Stimulated activated CD8-positive, alpha-beta memory T cell treated with anti-CD3 and anti-CD28 coated beads, Interleukin-7, amount 100 ng/mL, for 1 hour (primary cell): ENCODE measurements at places on chromosomes 3 and 15.

- DNase-seq: no peak
Observed at GRCh38 chr3:193590088-193590856, 2.7 kb upstream of the OPA1 start.

DNA sequence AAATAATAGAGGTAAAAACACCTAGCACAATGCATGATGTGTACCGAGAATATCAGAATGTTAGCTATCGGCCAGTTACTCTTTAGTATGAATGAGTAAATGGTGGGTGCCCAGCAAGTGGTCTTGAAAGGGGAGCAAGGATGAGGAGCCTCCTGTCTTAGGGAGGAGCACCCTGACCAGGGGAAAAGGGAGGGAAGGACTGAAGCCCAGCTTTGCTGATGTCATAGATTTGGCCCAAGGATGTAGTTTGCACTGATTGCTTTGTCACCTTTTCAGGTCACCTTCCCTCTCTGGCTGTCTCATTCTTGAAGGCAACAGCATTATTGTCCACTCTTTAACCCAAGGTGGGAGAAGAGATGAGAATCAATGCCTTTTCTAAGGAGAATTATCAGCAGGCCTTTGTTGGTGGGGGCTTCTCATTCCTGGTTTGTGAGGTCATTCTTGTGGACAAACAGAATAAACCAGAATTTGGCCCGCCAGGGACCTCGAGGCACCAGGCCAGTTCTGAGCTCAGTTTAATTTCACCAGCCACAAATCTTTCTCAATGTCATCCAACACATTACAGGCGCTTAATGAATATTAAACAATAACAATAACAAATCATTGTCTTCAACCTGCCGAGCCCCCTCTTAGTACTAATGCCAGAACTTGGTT, 231.3 kb downstream of the VPS13C start:
- DNase-seq: no peak

DNA sequence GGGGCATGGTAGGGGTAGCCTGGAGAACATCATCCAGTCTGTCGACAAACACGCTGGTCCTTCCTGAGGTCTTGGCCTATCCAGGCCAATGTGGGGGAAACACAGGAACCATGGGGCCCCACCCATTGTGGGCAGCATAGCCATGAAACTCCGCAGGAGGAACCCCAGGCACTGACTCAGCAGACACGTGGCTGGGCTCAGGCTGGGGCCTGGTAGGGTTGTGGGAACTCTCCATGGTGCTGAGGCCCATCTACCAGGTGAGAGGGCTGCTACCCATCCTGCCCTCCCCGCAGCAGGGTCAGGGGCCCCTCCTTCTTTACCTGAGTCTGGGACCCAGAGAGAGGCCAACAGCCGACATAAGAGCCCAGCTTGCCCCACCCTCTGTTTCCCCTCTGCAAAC, 22.6 kb upstream of the CACNA2D2 start:
- no peak for DNase-seq

- no peak for DNase-seq
Observed at GRCh38 chr3:38084334-38085310, 45.6 kb downstream of the DLEC1 start.

DNA sequence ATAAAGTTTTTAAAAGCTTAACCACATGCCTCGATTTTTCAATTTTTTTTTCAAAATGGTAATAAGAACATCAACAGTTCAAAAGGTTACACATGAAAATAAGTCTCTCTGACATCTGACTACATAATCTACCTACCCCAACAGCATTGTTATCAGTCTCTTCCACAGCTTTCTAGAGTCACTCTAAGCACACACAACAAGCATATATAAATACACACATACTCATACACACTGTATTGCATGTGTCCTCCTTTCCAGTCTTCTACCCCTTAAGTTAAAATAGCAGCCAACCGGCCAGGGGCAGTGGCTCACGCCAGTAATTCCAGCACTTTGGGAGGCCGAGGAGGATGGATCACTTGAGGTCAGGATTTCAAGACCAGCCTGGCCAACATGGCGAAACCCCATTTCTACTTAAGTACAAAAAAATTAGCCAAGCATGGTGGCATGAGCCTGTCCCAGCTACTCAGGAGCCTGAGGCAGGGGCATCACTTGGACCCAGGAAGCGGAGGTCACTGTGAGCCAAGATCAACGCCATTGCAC, 12.2 kb downstream of the TBL1XR1 start:
- no peak for DNase-seq

- no peak for DNase-seq
Observed at GRCh38 chr3:48194446-48195071, 6.3 kb upstream of the CDC25A start.

GRCh38 chr3:57221883-57222282, 5.6 kb upstream of the APPL1 start:
- no peak for DNase-seq

- DNase-seq: no peak
Observed at GRCh38 chr3:128320551-128321340, 145.9 kb downstream of the DNAJB8 start.

DNA sequence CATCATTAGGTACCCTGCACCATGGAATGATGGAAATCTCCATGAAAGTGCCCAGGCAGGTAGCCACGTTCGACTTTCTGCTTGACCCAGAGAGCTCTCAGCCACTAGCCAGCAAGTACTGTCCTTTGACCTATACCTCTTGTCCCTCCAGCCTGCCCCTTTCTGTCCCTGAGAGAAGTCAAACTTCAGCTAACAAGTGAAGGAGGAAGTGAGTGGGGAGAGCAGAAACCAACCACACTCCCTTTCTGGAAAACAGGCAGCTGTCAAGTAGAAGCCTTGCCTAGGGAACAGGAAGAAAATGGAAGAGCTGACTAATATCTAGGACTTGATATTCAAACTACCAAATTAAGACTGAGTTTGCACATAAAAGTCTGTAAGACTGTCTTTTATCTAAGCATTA, 30.3 kb upstream of the FSTL1 start:
- no peak for DNase-seq

DNA sequence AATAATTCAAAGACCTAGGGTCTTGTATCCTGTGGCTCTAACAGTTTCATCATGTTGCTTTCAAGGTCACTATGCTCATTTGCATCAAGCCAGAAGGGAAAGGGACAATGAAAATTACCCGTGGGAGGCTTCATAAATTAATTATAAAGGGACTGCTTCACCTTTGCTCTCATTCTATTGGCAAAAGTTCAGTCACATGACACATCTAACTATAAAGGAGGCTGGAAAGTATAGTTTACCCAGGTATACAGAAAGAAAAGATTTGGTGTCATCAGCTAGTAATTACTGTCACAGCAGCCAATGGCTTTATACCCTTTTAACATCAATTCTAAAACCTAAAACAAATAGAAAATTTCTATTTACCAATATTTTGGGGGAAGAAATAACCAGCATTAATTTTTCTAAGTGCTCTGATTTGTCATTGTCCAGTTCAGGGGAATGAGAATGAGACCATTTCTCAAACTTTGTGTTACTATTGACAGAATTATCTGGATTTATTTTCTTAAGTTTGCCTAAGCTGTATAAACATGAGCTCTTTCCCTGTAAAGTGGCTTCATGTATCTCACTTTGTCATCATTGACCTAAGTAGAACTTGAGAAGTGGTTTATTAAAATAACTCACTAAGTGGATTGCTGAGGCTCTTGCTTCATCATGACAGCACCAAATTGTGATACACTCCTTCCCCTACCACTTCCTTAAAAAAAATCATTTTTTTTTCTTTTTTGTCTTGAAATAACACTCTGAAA, 257.7 kb upstream of the PEX5L start:
- DNase-seq: no peak

DNA sequence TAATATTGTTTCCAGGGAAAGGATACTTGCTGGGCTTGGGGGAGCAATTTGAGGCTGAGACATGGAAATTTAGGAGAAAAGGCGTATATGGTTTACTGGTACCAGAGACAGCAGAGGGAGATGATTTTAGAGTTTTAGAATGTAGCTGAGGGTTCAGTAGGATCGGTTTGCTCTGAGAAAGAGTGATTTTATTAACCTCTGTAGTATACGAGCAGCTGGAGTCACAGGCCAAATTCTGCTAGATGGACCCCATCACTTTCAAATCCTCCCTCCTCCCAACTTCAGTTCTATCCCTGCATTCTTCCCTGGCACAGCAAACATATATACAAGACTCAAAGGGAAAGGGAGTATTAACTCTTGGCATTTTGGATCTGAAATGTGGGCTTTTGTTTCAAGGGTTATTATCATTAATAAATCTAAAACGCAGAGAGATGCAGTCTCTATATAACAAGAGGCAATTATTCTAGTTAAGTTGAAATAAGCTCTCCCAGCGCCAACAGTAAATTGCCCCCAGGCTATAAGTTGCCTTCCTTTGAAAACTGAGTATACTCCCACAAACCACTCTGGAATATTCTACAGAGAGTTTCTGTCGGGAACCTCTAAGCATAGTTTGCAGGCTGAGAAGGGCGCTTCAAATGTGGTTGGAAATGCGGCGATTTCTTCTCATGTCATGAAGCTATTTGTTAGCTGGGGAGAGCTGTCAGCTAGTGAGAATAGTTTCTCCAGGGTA, 5.4 kb downstream of the CRABP1 start:
- no peak for DNase-seq

DNA sequence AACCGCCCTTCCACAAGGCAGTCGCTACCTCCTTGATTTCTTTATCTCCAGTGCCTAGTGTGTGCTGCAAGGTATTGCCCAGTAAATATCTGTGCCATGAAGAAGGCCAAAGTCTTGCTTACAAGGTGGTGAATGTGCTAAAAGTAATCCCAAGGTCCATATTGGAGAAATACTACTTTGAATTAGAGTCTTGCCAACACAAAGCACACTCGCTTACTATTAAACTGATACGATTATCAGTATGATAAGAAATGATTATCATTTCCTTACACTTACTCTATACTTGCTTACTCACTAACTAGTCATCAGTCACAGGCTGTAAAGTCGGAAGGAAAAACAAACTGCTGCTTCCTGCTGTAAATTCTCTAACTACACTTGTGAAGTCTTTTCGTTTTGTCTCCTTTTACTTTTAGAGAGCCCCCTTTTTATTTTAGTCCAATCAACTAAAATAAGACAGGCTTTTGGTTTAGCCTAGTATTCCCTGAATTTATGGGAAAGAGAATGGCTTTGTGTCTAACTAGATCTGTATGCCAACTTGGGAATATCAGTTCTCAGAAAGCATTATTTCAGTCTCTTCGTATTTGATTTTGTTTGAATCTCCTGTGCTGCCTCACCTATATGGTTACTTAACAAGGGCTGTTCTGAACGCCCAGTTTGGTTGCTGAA, 107.1 kb upstream of the TSC22D2 start:
- DNase-seq: no peak

DNA sequence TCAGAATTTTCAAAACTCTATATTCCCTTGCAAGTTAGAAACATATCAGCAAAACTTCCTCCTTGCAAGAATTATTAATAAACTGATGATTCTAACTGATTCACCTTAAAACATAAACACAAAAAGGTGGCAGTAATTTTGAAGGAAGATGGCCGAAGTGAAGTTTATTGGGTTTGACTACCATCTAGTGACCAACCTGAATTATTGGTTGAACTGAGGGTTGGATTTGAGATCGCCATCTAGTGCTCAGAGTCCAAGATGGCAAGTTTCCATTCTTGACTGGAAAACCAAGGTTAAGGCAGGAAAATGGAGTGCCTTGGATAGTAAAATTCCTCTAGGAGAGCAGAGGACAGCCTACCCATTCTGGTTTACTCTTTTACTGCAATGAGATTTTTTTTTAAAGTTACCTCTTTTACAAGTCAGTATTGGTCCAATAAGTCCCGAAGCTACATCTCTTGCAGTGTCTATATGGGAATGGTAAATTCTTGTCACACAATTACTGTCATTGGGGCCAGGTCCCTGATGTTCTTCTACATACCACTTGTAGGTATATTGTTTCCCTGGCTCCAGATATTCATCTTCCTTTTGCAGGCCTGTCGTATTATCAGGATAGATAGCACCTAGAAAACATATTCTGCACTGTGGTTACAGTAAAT, 51.6 kb upstream of the CP start:
- DNase-seq: no peak

GRCh38 chr3:178586076-178586475, 49.8 kb downstream of the KCNMB2 start:
- no peak for DNase-seq

GRCh38 chr3:45249391-45249790, 23.3 kb upstream of the TMEM158 start:
- no peak for DNase-seq

DNA sequence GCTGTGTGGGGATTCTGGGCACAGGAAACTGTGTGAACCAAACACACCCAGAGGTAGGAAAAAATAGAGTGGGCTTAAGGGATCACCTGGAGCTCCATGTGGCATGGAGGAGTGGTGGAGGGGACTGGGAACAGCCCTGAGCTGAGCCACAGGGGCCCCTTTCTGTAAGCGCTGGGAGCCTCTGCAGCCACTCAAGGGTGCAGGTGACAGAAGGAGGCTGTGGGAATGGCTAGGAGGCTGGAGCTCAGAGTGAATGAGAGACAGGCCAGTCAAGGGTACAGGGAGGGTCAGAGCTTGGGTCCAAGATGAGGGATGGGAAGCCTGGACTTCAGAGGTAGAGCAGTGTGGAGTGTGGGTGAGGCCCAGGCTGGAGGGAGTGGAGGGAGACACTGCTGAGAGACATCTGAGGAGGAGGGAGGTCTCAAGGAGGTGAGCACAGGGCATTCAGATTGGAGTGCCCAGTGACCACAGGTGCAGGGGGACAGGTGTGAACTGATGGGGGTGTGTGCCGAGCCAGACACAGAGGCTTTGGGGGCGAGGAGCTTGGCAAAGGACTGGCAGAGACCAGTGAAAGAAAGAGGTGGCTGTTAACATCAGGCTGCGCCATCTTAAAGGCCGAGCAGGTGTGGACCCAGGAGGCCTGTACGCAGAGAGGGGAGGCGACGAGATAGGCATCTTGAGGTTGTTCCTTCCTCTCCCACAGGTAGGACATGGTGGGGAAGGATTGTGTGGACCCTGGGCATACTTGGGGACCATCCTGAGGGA, 56.8 kb downstream of the FGD5 start:
- DNase-seq: no peak

DNA sequence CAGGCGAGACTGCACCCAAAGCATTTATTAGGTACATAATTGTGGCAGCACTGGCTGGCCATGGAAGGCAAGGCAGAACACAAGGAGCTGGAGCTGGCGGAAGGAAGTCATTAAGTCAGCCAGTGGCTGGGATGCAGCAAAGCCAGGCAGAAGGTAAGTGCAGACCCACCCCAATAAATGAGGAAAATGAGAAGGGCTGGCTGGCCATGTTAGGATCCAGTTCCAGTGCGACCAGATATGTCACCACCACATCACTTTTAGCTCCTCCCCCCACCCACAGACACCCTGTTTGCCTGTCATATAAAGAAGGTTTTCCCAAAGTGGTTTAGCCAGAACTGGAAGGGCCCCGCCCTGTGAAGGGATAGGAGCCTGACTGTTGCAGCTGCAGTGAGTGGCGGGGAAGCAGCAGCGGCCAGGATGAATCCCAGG, at the start of gene FURIN:
TSS of gene FURIN (plus strand) at position 328 of the 429 bp plus-strand sequence. CDS start 7,153 bp downstream, outside the sequence.
- DNase-seq: no peak

DNA sequence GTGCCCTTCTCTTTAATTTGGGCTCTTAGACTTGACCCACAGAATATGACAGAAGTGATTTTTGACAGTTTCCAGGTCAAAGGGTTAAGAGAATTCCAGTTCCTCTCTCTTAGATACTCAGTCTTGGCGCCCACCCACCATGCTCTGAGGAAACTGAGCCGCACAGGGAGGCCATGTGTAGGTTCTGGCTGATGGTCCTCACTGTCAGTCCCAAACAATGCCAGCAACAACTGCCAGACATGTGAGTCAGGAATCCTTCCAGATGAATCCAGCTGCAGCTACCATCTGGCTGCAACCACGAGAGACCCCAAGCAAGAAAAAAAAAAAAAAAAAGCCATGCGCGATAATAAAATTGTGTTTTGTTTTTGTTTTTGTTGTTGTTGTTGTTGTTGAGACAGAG, 326.6 kb downstream of the MAGI1 start:
- DNase-seq: no peak

GRCh38 chr3:122064326-122064725, 9.2 kb downstream of the CD86 start:
- DNase-seq: no peak
